RCC 7860 (cell line): ENCODE measurements at places on chromosomes 6 and 20.

- no peak for DNase-seq
These were observed 35.4 kb upstream of the VSTM2L start for GRCh38 chr20:37867289-37868195.

GRCh38 chr20:19090332-19090731, 122.1 kb upstream of the SLC24A3 start:
- DNase-seq, result no peak

DNA sequence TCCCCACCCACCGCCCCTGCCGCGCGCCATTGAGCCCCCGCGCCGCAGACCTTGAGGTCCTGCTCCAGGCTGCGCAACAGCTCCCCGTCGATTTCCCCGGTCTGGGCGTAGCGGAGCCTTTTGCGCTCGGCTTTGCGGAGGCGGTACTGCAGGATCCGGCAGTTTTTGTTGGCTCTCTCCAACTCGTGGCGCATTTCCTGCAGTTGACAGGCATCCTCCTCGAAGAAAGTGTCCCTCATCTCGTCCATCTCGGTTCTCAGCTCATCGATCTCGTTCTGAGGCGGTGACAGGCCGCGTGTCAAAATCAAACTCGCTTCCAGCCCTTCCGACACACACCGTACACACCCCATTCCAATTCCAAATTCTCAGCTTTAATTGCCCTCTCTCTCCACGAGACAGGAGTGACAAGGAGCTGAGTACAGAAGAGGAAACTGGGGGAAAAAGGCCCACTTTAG, 4.3 kb downstream of the MTCL3 start:
- DNase-seq, result no peak

DNA sequence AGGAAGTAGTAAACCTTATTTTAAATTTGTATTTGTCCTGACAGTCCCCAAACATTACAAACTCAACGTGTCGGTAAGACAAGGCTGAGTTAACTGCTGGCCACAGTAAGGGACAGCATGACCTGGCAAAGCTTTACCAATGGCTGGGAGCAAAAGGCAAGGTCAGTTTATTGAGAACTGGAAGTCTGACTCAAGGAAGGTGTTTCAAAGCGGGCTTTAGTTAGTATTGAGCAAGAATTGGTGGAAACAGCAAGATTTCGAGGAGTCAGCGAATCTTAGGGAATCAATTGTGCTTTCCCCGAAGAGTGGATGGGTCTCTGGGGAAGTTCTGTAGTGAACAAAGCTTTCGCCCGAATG, 885 bp upstream of the GZF1 start:
- DNase-seq, result peak; percentile 3

GRCh38 chr6:109892451-109893435, 85.4 kb upstream of the GPR6 start:
- DNase-seq, result no peak

- DNase-seq, result peak; percentile 78
These were observed 115.1 kb downstream of the JAG1 start for GRCh38 chr20:10558635-10559187.

GRCh38 chr6:150466196-150466595, 97.4 kb downstream of the IYD start:
- no peak for DNase-seq

DNA sequence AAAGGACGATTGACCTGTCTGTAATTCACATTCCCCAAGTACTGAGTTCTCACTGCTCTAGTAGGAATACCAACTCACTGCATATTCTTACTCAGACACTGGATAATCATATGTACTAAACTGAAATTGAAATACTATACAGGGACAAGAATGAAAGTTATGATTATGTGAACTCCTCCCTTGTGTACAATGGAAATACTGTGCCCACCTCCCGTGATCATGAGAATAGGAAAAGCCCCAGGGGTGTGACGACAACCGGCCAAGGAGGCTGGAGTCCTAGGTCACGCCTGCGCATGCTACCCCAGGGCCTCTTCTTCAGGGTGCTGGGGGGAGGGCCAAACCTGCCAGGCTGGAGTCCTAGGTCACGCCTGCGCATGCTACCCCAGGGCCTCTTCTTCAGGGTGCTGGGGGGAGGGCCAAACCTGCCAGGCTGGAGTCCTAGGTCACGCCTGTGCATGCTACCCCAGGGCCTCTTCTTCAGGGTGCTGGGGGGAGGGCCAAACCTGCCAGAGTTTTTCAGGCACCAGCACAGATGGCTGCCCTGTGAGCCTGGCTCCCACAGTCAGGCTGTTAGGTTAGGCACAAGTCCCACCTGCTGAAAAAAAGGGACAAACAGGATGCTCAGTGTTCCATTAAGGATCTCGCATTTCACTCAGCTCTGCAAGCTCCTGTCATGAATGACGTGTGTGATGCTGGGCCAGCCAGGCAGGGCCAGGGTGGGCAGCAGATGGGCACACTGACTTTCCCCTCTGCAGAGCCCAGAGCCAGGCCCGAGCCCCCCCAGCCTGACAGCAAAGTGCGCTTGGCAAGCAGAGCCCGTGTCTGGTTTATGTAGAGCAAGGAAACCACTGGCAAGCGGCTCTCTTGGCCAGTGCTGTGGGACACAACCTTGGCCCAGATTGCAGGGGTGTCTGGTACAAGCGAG, 107.7 kb downstream of the FOXF2 start:
- no peak for DNase-seq

DNA sequence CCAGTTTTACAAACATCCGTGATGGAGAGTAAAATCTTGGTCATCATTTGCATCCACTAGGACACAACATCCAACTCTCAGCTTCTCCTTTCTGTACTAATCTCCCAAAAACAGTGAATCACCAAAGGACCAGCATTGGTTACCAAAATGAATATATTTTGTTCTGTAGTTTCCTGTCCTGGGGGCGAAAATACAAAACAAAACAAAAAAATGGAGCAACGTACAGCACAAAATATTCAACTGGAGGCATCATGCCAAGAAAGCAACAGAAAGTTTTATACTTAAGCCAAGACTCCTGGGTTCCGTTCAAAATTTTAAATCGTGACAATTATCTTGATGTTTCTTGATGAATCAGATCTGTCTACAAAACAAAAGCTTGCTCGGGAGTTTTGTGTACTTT, 126.6 kb upstream of the CCDC28A start:
- no peak for DNase-seq

DNA sequence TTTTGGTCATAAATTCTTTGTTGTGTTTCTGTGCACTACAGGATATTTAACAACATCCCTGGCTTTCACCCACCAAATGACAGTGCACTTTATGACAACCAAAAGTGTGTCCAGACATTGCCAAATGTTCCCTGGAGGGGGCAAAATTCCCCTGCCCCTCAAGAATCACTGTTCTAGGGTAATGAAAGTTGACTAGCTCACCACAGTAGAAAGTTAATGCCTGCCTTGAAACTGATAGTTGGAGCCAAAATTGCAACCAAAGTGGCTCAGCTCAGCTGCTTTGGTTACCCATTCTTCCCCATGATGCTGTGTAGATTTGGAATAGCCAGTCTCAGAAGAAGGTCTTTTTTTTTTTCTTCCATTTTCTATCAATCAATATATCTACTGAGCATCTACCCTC, 150.6 kb downstream of the RALGAPA2 start:
- no peak for DNase-seq

DNA sequence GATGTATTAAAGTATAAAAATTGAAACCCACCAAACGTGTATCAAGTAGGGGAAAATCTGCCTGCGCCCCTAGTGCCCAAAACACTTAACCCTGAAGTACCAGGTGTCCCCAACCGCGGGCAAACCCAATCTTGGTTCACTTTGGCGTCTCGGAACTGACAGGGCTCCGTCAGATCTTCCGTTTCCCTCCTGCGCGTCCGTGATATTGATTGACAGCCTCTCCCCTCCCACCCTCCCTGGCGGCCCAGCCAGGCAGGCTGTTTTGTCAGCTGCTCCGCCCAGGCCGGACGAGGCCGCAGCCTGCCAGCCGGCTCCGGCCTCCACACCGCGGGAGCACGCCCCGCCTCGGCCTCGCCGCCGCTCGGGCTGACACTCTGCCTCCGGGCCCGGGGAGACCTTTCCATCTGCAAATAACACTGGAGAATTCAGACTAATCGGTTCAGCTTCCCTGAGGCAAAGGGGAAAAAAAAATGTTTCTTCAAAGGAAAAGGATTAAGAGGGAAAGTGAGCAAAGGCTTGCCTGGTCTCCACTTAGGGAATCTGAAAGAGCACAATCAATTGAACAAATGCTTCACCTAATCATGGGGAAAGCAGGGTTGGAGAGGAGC, 234.9 kb upstream of the MCHR2 start:
- DNase-seq, result peak; percentile 44
